Stimulated activated CD4-positive, alpha-beta T cell treated with anti-CD3 and anti-CD28 coated beads, Interleukin-15, amount 100 ng/mL, for 24 hours (primary cell): ENCODE measurements at places on chromosomes 13 and 19.

GRCh38 chr13:40875583-40875982 lies 86.2 kb downstream of the SLC25A15 start:
- no peak for DNase-seq

DNA sequence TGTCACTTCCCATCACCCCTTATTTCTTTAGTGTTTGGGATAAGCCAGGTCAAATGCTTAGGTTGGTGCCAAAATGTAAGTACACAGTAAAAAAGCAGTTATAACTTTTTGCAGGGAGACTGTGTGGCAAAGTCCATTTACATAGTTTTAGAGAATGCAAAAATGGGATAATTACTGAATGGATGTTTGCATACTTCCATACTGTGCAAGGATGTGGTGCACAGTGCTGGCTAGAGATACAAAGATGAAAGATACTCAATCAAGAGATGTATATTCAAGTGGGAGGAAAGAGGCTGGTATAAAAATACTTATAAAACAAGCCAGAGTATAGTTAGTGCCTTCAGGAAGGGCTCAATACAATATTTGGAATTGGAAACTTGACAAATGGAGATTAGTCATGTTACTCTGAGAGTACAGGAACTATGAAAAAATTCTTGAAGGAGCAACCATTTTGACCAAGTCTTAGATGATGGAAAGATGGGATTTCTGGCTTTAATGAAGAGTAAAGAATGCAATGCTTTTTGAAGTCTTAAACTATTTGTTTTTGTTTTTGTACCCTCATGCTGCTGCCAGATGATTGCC lies 8.0 kb downstream of the PDS5B start:
- DNase-seq = no peak

GRCh38 chr19:21698215-21698614 lies 69.2 kb downstream of the ZNF100 start:
- no peak for DNase-seq

GRCh38 chr13:96991072-96991471 lies 3.2 kb downstream of the OXGR1 start:
- DNase-seq = no peak

GRCh38 chr13:20713751-20714150 lies 10.3 kb downstream of the IL17D start:
- no peak for DNase-seq

GRCh38 chr13:38897521-38897920 lies 93.1 kb downstream of the STOML3 start:
- DNase-seq = no peak

DNA sequence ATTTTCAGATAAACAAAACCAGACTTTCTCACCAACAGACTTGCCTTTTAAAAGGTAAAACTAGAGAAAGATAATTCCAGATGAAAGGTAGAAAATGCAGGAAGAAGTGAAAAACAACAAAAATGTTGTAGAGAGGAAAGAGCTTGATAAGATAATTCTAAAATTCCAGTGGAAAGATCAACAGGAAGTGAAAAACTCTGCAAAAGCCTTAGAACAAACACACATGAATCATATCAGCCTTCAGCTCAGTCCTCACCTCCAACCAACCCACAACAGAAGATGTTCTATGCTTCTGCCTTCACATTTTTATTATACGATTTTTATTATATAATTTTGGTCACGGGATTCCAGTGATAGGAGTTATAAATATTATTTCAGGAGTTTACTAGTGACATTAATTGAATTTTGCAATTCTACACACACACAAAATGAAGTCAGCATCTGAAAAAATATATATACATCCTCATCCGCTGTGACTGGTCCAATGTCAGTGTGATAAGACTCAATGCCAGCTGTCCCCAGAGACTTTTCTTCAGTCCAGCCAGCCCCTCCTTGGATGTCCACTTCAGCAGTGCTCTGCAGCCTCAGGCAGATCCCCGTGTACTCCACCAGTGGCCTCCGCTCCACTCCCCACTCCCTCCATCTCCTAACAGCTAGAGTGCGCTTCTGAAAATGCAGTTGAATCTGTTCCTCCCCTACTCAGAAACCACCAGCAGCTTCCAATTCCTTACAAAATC lies 57.9 kb downstream of the GADD45B start:
- no peak for DNase-seq

GRCh38 chr19:30360376-30361106 lies 11.6 kb upstream of the ZNF536 start:
- DNase-seq = no peak

DNA sequence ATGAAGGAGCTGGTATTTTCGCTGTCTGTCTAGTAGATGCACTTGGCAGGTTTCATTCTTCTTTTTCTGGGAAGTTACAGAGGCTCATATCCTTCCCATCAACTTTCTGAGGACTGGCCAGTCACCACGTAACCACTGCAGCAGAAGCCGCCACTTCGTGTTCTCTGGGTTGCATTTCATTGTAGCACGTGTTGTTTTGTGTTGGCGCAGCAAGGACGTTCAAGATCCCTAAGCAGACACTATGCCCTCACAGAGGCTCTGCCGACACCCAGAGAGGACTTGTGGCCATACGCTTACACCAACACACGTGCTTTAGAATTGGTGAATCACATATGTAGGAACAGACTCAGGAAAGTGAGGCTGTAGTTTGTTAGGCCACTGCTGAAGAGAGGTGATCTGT lies 42.2 kb upstream of the TEX29 start:
- no peak for DNase-seq

DNA sequence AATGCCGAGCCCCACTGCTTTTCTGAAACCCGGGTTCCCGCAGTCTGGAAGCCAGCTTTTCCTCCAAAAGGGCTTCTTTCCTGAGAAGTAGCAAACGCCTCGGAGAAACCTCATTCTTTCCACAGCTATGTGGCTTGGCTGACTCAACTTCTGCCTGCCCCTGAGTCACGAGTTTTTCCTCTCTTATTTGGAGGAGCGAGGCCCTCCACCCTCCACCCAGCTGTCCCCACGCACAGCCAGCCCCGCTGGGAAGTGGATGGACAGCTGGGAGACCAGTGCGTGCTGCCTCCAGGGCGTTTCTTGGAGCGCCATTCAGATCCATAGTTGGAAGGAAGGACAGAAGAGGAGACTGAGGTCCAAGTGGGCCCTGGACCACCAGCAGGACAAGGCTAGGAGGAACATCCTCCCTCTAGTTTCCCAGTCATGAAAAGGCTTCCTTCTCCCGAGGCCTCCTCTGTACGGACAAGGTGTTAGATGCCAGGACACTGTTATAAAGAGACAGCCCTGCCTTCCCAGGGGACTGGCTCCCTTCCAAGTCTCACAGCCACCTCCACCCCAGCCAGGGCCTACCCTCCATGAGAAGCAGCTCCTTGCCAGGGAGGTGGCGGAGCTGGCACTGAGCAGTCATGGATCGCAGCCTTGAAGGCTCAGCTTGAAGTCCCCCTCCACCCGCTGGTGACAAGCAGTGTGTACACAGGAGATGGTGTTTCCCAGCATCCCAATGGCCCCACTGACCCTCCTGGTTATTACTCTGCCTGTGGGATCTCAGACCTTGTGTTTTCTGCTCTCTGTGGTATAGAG lies 2.5 kb upstream of the PLEKHF1 start:
- peak; percentile 72 for DNase-seq

DNA sequence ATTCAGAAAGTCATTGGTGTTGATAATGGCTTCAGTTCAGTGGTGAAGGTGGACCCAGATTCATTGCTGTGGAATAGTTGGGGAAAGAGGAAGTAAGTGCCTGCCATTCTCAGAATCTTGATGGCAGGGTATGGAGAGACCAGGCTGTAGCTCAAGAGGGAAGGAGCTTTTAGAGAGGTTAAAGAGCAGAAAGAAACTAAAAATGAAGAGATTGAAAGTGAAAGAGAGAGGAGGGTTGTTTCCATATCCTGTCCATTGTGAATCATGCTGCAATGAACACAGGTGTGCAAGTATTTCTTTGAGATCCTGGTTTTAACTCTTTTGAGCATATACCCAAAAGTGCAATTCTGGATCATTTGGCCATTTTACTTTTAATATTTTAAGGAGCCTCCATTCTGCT lies 12.5 kb downstream of the GJB6 start:
- DNase-seq = no peak

DNA sequence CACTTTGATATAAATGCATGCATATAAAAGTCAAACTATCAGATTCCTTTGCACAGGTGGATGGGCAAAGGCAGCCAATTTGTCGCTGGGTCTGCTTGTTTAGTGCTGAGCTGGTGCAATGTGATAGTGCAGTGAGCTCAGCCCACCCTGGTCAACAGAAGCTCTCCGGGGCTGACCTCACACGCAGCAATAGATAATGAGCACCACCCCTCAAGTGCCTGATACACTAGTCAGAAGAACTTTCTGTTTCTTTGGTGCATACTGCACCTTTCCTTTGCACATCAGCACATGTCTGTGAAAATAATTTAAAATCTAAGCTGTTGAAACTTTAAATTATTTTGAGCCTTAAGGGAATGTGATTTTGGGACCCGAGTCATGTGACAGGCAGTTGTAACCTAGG lies 20.2 kb downstream of the ATP8A2 start:
- no peak for DNase-seq

DNA sequence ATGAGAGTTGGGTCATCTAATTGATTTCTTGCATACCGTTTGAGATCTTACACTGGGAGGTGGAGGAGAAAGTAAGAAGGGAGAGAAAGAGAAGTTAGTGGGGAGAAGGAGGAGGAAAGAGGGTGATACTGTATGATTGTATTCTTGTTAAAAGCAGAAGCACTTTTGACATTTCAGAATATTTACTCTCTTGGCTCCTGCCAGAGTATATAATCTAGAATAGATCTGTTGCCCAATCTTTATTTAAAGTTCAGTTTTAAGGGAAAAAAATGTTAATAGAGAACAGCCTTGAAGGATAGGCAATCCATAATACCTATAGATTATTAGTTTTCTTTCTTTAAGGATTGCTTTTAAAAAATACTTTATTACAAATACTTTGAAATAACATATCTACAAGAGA lies 41.5 kb downstream of the PDS5B start:
- no peak for DNase-seq

DNA sequence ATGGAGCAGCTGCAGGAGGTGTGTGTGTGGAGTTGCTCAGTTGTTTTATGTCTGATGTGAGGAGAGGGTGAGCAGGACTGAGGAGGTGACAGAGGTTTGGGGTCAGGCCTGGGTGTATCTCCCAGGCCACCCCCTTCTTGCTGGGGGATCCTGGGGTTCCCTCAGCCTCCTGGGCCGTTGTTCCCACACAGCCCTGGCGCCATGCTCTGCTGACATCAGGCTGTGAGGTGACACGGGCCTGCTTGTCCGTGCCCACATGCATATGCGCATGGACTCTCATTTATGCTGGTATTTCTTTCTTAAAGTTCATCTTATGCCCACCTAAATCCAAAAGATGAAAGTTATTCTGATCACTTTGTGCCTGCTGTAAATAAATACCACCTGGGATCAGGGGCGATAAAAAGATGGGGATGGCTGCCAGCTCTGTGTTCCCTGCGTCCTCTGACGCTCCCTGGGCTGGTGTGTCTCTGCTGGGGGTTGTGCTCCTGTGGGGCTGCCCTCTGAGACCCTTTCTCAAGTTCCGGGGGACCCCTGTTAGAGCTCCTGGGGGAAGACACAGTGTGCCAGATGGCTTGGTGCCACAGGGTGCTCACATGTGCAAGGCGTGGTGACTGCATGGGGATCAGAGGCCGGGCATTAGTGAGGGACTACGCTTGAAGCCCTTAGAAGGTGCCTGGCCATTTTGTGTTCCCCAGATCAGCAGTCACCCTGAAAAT lies 12.6 kb downstream of the NAXD start:
- no peak for DNase-seq

- DNase-seq = no peak
These were observed 88.4 kb upstream of the IRS2 start for GRCh38 chr13:109874484-109875454.
